Epithelial cell of proximal tubule (primary cell): ENCODE measurements at places on chromosomes 7 and 10. TPM values are rescaled to one million over a fixed set of nuclear protein-coding genes. Genes with fewer than 3 reads are reported as not detected.

The NKX2-3 gene
- total RNA-seq = not detected in 2 replicates

The TSPAN33 gene
- total RNA-seq = 3.9 and 14.3 TPM in 2 replicates

The CARD11 gene
- total RNA-seq = 18.7 and 22.9 TPM in 2 replicates

The TFEC gene
- total RNA-seq = not detected in 2 replicates

The XRCC2 gene
- 5.4 and 10.3 TPM in 2 replicates for total RNA-seq

The BBS9 gene
- 3.1 and 4.4 TPM in 2 replicates for total RNA-seq

The CD36 gene
- not detected in 2 replicates for total RNA-seq

The IGFBP3 gene
- 77.8 and 338 TPM in 2 replicates for total RNA-seq

The MLXIPL gene
- total RNA-seq = not detected in 2 replicates

The SPDYE3 gene
- not detected in 2 replicates for total RNA-seq

The ATE1 gene
- 15.2 and 22.7 TPM in 2 replicates for total RNA-seq

The AS3MT gene
- 10.7 and 17.1 TPM in 2 replicates for total RNA-seq

The IDI1 gene
- 40.7 and 118 TPM in 2 replicates for total RNA-seq

The FFAR4 gene
- not detected in 2 replicates for total RNA-seq

The TBC1D12 gene
- 9.8 and 12.9 TPM in 2 replicates for total RNA-seq

The COL17A1 gene
- total RNA-seq = 1.7 and 2.3 TPM in 2 replicates

The CCDC7 gene
- 1.3 and 4.1 TPM in 2 replicates for total RNA-seq

The HACD1 gene
- 17.3 and 22.7 TPM in 2 replicates for total RNA-seq

The CLEC5A gene
- total RNA-seq = not detected in 2 replicates

The ZNF503 gene
- 8.5 and 9.6 TPM in 2 replicates for total RNA-seq

The PDCD11 gene
- 32.6 and 35.2 TPM in 2 replicates for total RNA-seq

The INHBA gene
- 5.9 and 8.9 TPM in 2 replicates for total RNA-seq

The BTBD16 gene
- total RNA-seq = 0.51 and 1.3 TPM in 2 replicates

The LRRN3 gene
- 0.14 TPM in 1 of 2 replicates, not detected in the other for total RNA-seq

The ASB4 gene
- total RNA-seq = 0.17 TPM in 1 of 2 replicates, not detected in the other
